ENCODE measurements at places on chromosomes 6 and 20.
A peak's percentile ranks its signal among the peaks of the same experiment; 100 is the strongest.

GRCh38 chr6:117776441-117776840 is 101.2 kb downstream of the NUS1 start:
- no peak for DNase-seq

DNA sequence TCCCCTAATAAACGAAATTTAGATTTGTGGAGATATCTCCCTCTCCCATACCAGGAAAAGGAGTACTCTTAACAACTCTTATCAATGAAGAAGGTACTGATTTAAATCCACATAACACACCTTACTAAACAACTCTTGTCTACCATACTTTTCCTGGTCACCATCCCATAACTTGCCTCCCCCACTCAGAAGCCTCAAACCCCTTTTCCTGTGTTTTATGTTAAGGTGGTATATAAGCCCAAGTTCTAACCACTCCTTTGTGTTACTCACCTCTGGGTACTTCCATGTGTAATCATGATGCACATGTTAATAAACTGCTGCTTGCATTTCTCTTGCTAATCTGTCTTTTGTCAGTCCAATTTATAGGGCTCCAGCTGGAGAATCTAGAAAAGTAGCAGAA is 330.7 kb downstream of the CD83 start:
- no peak for DNase-seq

DNA sequence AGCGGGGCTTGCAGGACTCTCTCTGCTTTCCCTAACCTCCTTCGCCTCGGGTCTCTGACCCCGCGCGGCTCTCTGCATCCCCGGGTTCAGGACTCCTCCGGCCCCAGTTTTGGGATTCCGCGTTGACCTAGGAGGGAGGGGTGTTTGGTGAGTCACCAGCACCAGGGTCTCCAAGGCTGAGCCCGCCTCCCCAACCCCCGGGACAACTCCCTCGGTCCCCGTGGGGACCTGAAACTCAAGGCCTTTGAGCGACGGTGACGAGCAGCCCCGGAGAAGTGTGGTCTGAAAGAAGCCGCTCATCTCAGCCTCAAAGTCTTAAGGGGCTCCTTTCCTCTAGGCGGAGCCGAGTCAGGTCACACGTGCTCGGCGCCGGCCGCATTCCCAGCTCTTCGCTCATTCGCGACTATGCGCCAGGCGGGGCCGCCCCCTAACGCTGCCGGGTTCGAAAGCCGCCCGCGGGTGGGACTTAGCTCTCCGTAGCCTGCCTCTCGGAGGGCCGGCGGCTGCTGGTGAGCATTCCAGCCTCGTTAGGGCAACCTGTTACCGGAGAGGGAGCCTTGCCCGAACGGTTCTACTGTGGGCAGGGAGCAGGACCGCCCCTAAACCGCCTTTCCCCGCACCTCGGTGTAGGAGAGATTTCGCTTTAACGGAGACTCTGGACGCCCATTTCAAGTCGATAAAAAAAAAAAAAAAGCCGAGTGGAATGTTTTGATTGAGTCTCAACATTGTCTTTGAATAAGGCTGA is 3.0 kb upstream of the PRDM13 start:
- DNase-seq, result no peak

GRCh38 chr6:17881085-17881858 is 106.2 kb downstream of the KIF13A start:
- DNase-seq, result no peak

GRCh38 chr20:52251136-52251700 is 59.6 kb upstream of the ZFP64 start:
- no peak for DNase-seq

DNA sequence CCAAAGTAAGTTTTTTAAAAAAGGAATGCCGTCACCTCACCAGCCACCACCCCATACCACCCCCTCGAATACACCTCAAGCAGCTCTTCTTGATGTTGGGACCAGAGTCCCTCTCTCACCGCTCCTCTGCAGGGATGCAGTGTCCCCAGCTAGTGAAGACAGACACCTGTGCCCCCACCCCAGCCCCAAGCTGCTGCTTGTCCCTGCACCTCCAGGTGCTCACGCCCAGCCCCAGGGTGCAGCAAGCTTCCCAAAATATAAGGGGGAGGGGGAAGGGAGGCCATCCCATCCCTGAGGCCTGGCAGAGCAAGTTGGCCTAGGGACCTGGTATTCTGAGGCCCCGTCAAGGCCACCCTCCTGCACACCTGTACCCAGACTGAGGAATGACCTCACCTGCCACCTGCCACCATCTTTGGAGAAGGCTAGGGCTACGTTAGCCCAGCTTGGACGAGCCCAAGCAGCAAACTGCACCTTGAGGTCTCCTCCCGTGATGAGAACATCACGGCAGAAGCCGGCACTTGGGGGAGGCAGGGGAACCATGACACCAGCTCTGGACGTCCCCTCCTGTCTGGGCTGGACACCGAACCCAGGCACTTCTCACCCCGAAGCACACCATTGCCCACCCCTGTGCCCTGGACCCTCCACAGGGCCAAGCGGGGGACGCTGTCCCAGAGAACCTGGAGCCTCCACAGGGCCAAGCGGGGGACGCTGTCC is 25.9 kb downstream of the YTHDF1 start:
- no peak for DNase-seq

DNA sequence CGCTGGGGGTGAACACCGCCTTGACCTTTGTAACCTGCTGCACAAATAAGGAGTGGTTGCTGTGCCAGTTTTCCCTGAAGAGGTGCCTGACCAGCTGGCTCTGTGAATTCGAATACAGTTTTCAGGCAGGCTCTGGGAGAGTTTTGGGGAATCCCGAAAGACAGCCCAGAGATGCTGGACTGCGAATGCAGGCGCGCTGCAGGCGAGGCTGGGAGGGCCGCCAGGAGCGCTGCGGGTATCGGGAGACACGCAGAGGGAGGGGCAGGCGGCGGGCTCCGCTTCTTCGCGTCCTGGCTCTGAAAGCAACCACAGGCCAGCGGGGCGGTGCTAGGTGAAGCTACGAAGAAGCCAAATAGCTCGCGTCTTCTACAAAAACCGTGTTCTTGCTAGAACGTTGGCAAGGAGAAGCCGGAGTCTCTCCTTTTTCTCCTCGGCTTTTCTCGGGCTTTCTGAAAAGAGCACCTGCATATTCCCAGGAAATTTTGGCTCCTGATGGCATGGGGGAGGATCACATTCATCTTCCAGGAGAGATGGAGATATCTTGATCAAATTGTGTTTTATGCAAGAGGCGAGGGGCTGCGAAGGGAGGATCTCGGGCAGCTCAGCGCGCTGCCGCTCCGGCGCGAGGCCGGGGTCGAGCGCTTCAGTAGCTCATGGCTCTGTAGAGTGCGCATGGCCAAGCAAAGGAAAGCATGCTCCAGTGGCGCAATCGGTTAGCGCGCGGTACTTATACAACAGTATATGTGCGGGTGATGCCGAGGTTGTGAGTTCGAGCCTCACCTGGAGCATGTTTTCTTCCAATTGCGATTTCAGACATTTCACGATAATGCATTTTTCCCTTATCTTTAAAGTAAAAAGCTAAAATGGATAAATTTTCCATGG is 158.1 kb upstream of the ZNF184 start:
- no peak for DNase-seq

GRCh38 chr6:21634582-21634981 is 41.0 kb downstream of the SOX4 start:
- peak; percentile 48 for DNase-seq

- no peak for DNase-seq
These were observed 44.7 kb downstream of the MBOAT1 start for GRCh38 chr6:20167601-20168000.

DNA sequence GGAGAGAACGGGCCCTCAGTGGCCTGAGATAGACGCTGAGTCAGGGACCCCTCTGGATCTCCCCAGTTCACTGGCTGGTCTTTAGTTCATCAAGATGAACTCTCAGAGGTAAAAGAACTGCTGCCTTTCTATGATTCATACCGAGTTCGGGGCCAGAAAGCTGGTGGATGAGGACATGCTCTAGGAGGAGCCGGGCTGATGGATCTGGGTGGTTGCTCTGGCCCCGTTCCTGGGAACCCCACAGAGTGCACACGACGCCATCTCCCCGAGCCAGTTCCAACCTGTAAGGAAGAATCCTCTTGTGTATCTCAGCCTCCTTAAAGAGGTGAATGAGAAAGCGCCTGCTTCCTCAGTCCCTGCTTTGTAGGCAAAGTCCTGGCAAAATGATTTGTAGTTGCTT is 142.6 kb upstream of the PDE10A start:
- DNase-seq, result no peak

- peak; percentile 85 for DNase-seq
These were observed 9.5 kb downstream of the NT5E start for GRCh38 chr6:85459224-85459901.

- no peak for DNase-seq
These were observed 10.9 kb upstream of the SLC17A5 start for GRCh38 chr6:73664701-73665100.

GRCh38 chr20:44803383-44803941 is 6.9 kb downstream of the RIMS4 start:
- no peak for DNase-seq

GRCh38 chr6:37244430-37245310 is 12.9 kb upstream of the TBC1D22B start:
- DNase-seq, result peak; percentile 83

- no peak for DNase-seq
These were observed 87.3 kb downstream of the CEP57L1 start for GRCh38 chr6:109182578-109182977.

GRCh38 chr6:3007571-3007970 is 7.9 kb downstream of the NQO2 start:
- DNase-seq, result no peak

- DNase-seq, result peak; percentile 6
These were observed 103.0 kb downstream of the EDN3 start for GRCh38 chr20:59403261-59403961.

DNA sequence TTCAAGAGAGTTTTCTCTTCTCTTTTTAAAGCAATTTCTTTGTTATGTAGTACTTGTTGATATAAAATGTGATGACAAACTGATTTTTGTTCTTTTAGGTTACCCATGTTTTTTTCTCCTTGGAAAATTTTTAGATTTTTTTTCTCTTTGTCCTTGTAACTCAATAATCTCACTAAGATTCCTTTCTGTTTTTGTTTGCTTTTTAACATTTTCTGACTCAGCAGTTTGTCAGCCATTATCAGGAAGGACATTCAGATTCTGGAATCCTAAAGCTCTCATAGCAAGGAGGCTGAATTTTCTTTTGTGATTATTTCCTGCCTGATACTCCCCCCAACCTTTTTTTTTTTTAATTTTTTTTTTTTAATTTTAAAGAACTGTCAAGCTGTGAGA is 75.2 kb upstream of the CITED2 start:
- peak; percentile 28 for DNase-seq

- DNase-seq, result no peak
These were observed 2.1 kb upstream of the HIVEP1 start for GRCh38 chr6:12009876-12010634.

GRCh38 chr20:57996465-57996864 is 232.0 kb downstream of the ANKRD60 start:
- no peak for DNase-seq

GRCh38 chr6:35583893-35584688 is 71.4 kb upstream of the TULP1 start:
- DNase-seq, result peak; percentile 61

DNA sequence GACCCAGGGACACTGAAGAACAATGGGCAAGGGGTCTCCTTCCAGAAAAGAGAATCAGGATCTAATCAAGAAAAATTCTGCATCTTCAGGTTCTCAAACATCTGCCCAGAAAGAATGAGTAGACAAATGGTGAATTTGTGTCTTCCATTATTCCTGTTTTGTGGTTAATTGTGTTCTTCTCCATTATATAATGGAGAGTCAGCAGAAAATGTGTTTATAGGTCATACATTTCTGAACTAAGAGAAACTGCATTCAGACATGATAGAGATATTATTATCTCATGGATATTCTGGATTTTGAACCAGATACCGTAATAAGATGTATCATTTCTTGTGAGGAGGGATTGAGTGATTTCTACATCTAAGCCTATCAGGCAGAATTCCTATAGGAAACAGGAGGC is 581.7 kb upstream of the JAG1 start:
- no peak for DNase-seq

- no peak for DNase-seq
These were observed 8.9 kb downstream of the TAGAP start for GRCh38 chr6:159035891-159036290.

- DNase-seq, result no peak
These were observed 2.4 kb upstream of the GCLC start for GRCh38 chr6:53547166-53547810.

GRCh38 chr6:107617341-107617932 is 127.5 kb downstream of the SOBP start:
- no peak for DNase-seq

GRCh38 chr6:35955970-35956369 is 35.1 kb upstream of the SRPK1 start:
- no peak for DNase-seq

DNA sequence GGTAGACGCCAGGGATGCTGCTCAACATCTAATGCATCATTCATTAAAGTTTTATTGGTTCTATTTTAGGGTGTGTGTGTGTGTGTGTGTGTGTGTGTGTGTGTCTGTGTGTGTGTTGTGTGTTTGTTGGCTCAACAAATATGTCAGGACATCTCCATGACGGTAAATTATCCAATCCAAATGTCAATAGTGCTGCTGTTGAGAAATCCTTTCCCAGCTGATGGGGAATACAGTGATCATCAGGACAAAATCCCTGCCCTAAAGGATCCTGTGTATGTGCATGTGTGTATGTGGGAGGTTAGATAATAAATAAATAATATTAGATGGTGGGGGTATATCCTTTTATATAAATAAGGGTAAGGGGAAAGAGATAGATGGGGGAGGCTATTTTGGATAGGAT is 59.6 kb downstream of the RNF144B start:
- no peak for DNase-seq

GRCh38 chr20:64222851-64223525 is 32.6 kb upstream of the PCMTD2 start:
- no peak for DNase-seq

- DNase-seq, result peak; percentile 83
These were observed 49.4 kb upstream of the PTPN1 start for GRCh38 chr20:50460608-50461267.

DNA sequence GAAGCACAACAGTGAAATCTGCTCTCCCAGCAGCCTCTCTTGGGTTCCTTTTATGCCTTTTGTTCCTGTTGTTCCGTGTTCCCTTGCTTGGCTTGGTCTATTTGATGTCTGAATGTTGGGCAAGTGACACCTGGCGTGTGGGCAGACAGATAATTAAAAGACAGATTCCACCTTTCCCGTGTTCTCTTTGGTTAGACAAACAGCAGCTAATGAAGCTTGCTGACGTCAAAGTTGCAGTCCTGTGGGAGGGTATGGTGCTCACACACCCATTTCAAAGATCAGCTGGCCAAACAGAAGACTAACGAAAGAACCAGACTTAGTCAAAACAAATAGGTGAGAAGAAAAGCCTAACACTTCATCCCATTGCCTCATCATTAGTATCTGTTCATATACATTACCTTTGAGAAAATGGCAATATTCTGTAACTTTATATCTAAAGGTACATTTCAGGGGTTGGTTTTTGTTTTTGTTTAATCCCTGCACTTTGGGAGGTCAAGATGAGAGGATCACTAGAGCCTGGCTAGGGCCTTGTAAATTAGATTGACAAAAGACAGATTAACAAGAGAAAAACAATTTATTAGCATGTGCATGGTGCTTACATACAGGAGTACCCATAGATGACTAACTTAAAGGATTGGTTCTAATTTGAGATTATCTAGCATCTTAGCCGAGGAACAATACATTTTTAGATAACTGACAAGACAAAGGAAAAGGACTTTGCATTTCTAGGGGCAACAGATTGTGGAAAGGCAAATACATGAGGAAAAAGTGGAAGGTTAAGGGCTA is 48.9 kb upstream of the TNFRSF21 start:
- DNase-seq, result no peak

Measured in SJSA1 (cell line).